ENCODE measurements at places on chromosomes 7 and 10. TPM values are rescaled to one million over a fixed set of nuclear protein-coding genes. Genes with fewer than 3 reads are reported as not detected.

DNA sequence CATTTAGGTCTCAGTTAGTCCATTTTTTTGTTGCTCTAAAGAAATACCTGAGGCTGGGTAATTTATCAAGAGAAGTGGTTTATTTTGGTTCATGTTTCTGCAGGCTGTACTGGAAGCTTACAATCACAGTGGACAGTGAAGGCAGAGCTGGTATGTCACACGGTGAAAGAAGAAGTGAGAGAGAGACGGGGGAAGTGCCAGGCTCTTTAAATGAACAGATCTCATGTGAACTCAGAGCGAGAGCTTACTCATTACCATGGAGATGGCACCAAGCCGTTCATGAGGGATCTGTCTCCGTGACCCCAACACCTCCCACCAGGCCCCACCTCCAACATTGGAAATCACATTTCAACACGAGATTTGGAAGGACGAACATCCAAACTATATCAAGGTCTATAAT is 18.9 kb upstream of the PNLIPRP3 start:
- peak; percentile 10 for DNase-seq

The LRRC18 gene
- not detected for polyA plus RNA-seq

- no peak for DNase-seq
Measured at GRCh38 chr10:132865171-132865631, 77.2 kb downstream of the CFAP46 start.

DNA sequence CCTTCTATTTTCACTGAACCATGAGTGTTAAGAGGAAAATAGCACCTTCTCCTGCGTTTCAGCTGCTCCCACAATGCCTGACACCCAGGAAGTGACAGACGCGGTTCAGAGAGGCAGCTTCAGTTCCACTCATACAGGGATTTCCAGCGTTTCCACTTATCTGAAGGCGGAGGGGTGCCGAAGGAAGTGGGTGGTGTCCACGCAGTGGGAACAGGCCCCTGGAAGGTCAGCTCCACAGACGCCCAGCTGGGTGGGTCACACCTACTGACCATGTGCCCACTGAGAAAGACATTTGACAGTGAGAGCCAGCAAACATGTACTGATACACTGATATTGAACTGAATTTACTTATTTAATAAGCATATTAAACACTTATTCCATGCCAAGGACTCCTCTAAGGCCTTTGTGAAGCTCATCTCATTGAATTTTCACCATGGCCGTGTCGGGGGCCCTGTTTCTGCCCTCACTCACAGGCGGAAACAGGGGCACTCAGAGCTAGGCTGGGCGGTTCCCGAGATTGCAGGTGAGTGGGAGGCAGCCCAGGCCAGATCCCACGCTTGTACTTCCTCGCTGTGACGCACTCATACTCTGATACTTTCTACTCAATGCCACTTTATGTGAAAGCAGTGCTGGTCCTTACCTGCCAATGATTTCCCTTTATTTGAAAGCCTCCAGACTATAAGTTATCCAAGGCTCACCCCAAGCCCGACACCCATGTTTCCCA is 96.8 kb downstream of the TCERG1L start:
- no peak for DNase-seq

- no peak for DNase-seq
Measured at GRCh38 chr10:86172301-86172700, 194.3 kb downstream of the GRID1 start.

DNA sequence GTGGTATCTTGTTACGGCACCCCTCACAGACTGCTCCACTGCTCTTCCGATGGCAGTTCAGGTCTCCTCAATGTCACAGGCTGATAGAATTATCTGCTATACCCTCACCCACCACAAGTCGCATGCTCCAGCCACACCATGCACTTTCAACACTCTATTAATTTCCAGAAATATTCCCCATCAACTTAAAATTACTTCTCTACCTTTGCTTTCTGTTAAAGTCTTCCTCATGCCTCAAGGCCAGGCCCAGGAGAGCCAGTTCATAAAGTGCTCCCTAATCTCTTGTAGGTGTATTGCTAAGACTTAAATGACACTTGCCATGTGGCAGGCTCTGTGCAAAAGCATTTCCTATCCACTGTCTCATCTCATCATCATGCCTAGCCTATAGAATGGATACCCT is 105.9 kb upstream of the ARID5B start:
- no peak for DNase-seq

The TUBB8 gene
- polyA plus RNA-seq = 1.2 TPM

The HOXA5 gene
- polyA plus RNA-seq = 76.9 TPM
